ENCODE measurements at places on chromosomes 13 and 19.

DNA sequence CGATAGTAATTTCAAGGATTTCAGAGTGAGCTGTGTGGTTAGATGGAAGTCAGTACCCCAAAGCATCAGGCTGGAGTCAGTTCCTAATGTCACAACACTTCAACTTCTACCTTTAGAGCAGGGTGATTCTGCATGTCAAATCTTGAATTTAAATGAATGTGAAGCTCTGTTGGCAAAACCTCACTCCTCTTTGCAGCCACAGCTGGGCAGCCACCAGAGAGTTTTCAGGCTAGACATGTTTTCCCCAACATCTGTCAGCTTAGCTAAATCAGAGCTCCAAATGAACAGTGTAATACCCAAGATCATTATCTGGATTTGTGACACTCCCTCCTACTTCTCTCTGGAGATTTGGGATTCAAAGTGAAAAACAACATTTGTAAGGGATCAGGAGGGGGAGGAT is 33.7 kb upstream of the OLFM4 start:
- no peak for DNase-seq

DNA sequence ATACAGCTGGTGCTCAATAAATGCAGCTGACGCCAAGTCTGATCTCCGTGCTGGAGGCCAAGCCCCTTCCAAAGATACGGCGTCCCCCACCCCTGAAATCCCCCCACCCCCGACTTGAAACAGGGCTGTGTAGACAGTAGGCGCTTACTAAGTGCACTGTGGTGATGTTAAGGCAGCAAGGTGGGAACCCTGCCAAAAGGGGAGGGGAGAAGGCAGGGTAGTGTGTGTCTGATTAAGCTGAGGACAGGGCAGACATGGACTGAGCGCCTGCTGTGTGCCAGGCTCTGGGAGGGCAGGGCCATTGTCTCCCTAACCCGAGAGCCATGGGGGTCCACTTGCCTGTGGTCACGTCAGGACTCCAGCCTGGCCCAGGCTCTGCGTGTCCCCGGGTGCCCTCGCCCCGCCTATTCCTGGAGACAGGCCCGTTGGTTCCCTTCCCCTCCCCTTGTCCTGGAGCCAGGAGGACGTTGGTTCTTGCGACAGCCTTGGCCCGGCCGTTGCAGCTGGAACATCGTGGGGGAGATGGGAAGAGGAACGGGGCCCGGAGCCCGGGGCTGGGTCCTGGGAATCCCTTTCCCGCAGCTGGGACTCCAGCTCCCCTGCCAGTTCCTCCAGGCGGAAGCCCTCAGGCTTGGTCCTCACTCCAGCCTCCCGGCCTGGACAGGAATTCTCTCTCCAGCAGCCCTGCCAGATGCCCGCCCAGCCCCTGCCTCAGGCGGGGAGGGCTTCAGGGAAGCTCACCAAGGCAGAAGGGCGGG is 1.7 kb upstream of the ELANE start:
- DNase-seq: no peak

DNA sequence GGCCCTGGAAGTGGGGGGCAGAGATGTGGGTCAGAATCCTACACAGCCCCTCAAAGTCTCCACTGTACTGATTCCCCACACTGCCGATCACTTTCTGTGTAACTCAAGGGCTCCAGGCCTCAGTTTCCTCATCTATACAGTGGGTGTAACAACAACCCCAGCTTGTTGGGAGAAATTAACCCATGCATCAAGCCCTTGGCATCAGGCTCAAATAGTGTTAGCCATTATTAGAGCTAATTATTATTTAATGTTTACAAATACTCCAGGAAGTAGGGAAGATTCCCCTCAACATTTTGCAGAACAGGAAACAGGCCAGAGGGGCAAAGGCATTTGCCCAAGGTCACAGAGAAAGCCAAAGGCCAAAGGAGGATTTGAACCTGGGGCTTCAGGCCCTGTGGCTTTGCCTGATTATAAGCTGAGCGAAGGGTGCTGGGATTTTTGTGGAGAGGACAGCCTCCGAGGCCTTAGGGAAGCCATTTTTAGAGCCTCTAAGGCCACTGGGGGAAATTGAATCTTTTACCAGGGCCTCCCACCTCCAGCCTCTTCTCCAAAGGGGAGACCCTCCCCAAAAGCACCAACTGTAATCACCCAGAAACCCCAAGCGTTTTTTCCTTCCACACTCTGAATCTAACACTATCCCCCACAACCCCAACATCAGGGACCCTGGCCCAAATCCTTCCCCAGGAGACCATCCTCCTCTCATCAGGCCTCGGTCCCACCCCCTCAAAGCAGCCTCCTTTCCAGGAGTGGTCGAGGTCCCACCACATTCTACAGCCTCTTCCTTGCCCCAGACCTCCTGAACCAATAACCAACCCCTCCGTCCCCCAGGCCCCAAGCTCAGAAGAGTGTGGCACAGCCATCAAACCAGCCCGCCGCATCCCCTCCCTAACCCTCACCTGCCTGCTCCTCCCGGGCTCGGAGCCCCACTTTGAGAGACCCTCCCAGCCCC is 1.1 kb downstream of the FKBP8 start:
- DNase-seq: no peak

DNA sequence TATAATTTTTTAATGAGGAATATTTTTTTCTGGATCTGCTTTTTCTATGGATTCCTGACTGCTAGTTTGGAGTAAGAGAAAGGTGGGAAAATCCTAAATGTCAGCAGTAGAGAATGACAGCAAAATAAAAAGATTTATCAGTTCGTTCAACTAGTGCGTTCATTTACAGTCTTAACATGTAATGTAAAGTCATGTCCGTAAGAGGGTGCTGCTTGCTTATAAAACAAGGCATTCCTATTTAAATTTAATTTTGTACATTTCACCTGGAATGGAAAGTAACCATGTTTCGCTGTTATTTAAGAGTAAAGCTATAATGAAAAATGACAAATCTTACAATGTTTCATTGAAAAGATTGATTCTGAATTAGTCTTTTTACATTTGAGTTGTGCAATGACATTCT is 76.6 kb downstream of the ZMYM2 start:
- DNase-seq: no peak
